ENCODE measurements at places on chromosomes 7 and 10.

- DNase-seq, result no peak
These were observed 63.6 kb upstream of the BMPER start for GRCh38 chr7:33841705-33842129.

GRCh38 chr10:123157210-123157609 is 3.0 kb downstream of the BUB3 start:
- DNase-seq, result no peak

- DNase-seq, result no peak
These were observed 374.2 kb upstream of the SEMA3A start for GRCh38 chr7:84568781-84569180.

DNA sequence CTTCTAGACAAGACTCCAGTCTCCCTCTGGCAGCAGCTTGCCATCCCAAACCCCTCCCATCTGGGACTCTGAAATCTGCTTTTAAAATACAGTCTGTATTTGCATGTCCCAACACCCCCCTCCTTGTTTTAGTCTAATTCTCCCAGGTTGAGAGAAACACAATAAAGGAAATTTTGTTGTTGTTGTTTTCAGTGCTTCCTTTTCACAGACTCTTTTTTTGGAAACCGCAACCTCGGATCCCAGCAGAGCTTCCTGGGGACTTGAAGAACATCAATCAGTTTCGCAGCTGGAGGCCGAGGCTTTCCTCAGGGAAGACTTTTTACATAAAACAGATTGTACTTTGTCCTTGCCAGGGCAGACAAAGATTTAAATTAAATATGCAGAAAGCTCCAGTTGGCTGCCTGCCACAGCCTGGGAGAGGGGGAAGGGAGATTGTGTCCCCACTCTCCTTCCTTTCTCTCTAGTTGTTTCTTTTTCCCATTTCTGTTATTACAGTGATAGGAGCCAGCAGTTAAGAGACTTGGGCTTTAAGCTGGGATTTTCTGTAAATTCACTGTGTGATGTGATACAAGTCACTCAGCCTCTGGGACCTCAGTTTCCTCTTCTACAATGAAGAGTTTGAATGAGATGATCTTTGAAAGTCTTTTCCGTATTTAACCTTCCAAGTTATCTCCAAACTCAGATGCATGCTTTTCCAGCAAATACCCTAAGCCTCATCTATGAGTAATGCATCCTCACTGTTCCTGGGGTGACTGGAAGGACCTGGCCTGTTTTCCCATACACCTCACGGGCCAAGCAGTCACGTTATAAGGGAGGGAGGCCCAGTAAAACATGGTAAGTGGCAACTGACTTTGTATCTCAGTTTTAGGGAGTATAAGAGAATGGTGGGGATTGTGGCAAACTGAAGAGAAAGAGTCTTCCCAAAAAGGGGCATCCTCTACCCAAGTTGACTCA is 192.3 kb downstream of the REEP3 start:
- DNase-seq, result peak; percentile 82

DNA sequence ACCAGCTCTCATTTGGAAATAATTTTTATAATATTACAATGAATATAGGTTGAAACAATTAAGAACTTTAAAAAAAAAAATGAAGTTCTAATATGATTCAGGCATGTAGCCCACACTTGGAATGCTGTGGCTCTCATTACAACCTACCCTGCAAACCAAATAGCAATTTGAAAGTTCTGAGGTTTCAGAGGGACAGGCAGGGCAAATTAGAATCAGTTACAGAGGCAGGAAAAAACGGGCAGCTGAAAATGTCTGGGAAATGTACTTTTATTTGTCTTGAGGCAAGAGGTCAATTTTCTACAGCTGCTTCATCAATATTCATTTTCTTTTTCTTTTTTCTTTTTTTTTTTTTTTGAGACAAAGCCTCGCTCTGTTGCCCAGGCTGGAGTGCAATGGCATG is 95.3 kb downstream of the PIP4K2A start:
- DNase-seq, result no peak

- no peak for DNase-seq
These were observed 187.0 kb upstream of the C7orf33 start for GRCh38 chr7:148403466-148403993.

DNA sequence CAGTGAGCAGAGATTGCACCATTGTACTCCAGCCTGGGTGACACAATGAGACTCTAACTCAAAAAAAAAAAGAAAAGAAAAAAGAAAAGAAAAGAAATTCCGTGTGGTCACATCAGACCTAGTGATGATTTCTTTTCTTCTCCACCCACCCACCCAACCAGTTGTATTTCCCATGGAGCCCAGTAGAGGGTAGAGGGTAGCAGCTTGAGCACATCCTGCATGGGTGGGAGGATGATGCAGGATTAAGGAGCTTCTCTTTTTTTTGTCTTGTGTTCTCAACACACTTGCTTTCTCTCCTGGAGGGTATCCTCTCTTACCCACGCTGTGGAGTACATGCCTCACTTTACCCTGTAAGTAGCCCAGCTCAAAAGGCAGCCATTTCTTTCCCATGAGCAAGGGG is 118.6 kb upstream of the CARD11 start:
- DNase-seq, result no peak

GRCh38 chr7:158562517-158562916 is 25.1 kb downstream of the PTPRN2 start:
- DNase-seq, result no peak

DNA sequence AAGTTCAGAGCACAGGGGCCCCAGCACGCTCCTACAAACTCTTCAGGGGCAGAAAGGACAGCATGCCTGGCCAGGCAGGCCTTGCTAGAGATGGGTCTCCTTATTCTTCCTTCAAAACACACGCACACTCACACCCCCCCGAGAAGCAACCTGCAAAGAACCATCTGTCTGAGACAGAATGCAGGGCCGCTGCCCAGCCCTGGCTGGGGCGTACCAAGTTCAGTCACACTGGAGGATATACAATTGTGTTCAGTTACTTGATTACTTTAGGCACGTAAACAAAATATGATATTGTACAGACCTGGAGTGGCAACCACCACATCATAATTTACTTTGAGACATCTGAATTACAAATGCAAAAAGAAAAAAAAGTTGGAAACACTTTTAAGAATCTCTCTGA is 5.7 kb downstream of the FAM53B start:
- DNase-seq, result no peak

DNA sequence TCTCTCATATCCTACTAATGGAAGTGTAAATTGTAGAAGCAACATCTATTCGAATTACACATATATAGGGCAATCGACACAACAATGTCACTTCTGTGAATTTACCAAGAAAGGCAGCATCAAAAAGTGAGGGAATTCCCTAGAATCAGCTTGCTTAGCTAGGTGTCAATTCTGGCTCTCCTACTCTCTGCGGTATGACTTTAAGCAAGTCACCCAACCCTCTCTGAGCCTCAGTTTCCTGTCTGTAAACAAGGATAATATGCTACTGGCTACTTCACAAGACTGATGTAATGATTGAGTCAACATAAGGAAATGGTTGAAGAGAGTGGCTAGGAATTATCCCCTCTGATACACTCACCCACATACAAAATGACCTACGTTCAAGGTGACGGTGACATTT is 19.4 kb downstream of the CCDC6 start:
- no peak for DNase-seq

GRCh38 chr7:47514818-47515217 is 67.1 kb downstream of the TNS3 start:
- DNase-seq, result no peak

GRCh38 chr7:150356265-150356897 is 12.2 kb upstream of the REPIN1 start:
- no peak for DNase-seq

- no peak for DNase-seq
These were observed 15.7 kb downstream of the PRKCQ start for GRCh38 chr10:6564367-6564766.

- no peak for DNase-seq
These were observed 169.9 kb upstream of the PPP2R2D start for GRCh38 chr10:131730771-131731497.

- no peak for DNase-seq
These were observed 29.9 kb downstream of the PANK1 start for GRCh38 chr10:89615112-89615511.

- DNase-seq, result no peak
These were observed 138.9 kb upstream of the AHR start for GRCh38 chr7:17159500-17160037.

- DNase-seq, result no peak
These were observed 625.7 kb upstream of the KCND2 start for GRCh38 chr7:119647286-119647685.

DNA sequence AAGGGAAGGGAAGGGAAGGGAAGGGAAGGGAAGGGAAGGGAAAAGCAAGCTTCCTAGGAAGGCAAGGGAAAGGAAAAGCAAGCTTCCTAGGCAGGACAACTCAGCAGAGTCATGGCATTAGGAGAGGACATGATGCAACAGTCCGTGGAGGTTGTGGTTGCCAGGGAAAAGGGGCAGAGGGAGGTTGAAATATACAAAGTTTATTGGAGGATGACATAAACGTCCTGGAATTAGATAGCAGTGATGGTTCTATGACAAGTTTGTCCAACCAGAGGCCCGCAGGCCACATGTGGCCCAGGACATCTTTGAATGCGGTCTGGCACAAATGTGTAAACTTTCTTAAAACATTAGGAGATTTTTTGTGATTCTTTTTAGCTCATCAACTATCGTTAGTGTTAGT is 59.8 kb upstream of the OPN4 start:
- DNase-seq, result no peak

- DNase-seq, result no peak
These were observed 960.5 kb downstream of the GATA3 start for GRCh38 chr10:9015005-9015404.

DNA sequence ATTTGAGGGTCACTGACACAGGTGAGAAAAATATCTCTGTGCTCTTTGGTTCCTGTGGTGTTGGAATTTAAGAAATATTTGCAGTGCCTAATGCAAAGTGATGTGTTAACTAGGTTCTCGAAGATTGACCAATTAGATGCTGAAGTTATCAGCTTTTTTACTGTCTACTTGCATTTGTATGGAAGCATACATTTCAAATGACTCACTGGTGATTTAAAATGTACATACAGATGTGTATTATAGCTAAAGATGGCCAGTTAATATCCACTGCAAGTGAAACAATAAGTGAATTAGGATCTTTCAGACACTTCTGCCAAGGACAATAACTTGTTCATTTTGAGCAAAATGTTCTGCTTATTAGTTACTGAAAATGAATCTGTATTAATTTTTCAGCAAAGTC is 205.0 kb downstream of the FANK1 start:
- DNase-seq, result no peak

- no peak for DNase-seq
These were observed 124.7 kb downstream of the CFAP58 start for GRCh38 chr10:104478380-104478779.

GRCh38 chr10:125514206-125515162 is 168.5 kb downstream of the TEX36 start:
- DNase-seq, result no peak

GRCh38 chr7:73557397-73558257 is at the start of gene BCL7B:
BCL7B (minus strand) TSS chr7:73557690; CDS start chr7:73557578, 112 bp downstream.
- no peak for DNase-seq

DNA sequence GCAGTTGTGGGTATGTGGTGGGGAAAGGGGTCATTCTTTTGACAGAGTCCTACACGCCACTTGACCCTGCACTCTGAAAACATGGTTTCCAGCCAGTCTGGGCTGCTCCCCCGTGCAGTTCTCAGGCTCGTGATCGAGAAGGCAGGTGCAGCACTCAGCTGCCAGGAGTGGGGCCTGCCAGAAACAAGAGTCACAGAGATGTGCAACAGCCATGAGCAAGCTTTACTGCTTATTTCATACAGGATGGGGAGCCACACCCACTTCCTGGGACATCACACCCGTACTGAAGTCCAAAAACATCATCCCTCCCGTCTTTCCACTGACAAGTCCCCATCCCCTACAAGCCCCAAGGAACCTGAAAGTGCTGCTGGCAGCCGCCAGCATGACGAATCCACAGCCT is 9.3 kb downstream of the ATG9B start:
- no peak for DNase-seq

- DNase-seq, result no peak
These were observed 6.1 kb upstream of the ABLIM1 start for GRCh38 chr10:114664127-114664526.

GRCh38 chr10:13779748-13780147 is 193.0 kb downstream of the PRPF18 start:
- no peak for DNase-seq
